ENCODE measurements at places on chromosomes 1 and 21. TPM values are rescaled to one million over a fixed set of nuclear protein-coding genes. Genes with fewer than 3 reads are reported as not detected.

Gene NUDT4B
- not detected for total RNA-seq

Gene SOAT1
- 62.8 TPM for total RNA-seq

Gene CHRM3
- total RNA-seq = 0.58 TPM

Gene ALPL
- not detected for total RNA-seq

Gene CYP4X1
- not detected for total RNA-seq

- no peak for DNase-seq
Observed at GRCh38 chr1:155694167-155694566, 5.3 kb downstream of the DAP3 start.

DNA sequence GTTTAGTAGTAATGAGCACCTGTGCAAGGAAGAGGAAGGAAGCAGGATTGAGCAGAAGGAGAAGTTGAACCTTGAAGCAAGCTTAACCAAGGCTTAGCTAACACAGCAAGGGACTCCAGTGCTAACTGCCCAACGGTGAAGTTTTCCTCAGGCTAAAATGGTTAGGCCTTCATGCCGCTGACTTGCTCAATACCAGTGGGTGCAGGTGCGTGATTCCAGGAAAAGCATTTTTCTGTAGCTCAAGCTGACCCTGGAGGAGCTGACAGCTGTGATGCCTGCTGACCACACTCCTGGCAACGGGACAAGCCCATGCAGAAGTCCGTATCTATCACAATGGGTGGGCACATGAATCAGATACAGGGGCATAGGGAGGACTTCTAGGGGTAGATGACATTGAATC is 76.5 kb upstream of the FGGY start:
- no peak for DNase-seq

GRCh38 chr1:71660411-71660810 is 579.6 kb upstream of the ZRANB2 start:
- DNase-seq = no peak

GRCh38 chr1:161478985-161479384 is 26.3 kb upstream of the FCGR2A start:
- DNase-seq = no peak

DNA sequence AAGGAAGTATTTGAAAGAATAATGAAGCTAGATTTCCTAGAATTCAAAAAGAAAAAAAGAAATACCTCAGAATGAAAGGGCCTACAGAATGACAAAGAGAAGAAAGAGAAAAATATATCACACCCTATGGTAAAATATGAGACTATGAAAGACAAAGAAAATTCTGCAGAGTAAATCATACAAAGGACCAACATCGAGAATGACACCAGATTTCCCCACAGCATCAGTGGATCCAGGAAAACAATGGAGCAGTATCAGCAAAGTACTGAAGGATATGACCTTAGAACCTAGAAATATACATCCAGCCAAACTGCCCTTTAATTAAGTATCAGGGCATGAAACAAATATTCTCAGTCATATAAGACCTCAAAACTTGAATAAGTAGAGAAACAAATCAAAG is 21.2 kb upstream of the IFNAR2 start:
- no peak for DNase-seq

DNA sequence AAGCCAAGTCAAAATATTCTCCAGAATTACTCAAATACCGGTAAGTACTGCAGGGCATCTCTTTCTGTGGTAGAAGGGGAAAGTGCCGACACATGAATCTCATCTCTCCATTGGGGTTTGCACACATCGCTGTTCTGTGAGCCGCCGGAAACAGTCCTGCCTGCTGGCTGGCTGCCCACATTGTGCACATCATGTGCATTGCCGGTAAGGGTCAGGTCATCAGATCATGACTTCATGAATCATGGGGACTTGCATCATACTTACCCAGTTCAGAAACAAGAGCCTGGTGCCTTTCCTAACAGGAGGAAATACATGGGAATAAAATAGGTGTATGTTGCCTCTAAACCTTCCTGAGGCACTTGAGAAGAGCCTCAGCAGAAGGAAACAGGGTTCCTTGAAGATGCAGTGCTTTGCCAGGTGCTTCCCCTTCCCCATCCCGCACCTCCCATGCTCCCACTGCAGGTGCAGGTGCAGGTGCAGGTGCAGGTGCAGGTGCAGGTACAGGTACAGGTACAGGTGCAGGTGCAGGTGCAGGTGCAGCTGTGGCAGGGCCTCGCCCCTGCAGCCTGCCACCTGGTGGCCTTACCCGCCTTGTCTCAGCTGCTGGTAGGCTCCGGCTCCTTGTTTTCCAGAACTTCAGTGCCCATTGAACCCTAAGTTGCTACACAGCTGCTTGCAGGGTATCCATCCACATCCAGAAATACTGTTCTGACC is 26.5 kb downstream of the GPR137B start:
- no peak for DNase-seq

- no peak for DNase-seq
Observed at GRCh38 chr1:34165422-34165921, 442 bp upstream of the CSMD2 start.

DNA sequence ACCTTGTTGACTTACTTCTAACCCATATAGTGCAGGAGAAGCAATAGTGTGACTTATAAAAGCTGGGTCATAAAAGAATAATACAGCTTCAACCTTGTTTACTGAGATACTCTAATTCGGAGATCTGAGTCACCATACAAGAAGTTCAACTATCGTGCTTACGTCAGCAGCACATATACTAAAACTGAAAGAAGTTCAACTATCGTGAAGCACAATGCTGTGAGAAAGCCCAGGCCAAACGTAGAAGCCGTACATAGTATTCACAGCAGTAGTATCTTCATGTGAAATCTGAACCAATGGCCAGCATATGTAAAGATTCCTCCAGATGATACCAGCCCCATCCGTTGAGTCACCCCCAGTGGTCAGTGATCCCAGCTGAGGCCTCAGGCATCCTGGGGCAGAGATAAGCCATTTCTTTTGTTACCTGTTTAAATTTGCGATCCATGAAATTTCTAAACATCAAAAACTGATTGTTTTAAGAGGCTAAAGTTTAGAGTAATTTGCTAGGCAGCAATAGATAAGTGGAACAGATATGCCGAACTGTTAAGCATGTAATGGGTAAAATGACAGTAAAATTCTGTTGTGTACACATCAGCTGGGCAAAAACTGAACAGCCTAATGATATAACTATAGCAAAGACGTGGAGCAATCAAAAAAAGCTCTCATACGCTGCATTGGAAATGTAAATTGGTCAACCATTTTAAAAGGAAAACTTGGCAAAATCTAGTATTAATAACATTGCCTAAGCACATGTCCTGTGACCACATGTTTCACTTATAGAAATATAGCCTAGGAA is 53.9 kb upstream of the SAMD13 start:
- no peak for DNase-seq

DNA sequence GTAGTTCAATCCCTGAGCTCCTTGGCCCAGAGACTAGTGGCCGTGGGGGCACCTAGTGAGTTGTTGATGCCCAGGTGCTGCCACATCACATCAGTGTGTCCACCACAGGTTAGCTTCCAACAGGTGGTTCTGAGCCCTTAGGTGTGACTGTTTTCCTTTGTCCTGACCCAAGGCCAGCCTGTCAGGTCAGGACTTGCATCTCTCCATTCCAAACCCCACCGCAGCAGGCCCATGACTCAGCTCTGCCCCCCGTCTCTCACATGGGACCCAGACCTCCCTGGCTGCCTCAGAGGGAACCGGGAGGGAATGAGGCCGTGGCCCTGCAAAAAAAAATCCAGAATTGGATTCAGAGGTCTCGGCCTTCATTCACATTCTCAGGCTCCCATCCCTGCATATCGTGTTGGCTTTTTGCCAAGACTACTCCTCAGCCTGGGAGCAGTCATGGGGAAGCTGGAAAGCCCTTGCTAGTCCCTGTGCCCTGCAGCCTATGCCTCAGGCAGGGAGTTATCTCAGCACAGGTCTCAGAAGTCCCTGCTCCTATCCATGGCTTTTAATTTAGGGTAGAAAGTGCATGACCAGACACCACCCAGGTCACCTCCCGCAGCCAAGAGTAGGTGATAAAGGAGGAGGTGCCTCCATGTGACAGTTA is 7.2 kb downstream of the INAVA start:
- no peak for DNase-seq

GRCh38 chr21:38905328-38905727 is 99.6 kb downstream of the ETS2 start:
- DNase-seq = no peak

DNA sequence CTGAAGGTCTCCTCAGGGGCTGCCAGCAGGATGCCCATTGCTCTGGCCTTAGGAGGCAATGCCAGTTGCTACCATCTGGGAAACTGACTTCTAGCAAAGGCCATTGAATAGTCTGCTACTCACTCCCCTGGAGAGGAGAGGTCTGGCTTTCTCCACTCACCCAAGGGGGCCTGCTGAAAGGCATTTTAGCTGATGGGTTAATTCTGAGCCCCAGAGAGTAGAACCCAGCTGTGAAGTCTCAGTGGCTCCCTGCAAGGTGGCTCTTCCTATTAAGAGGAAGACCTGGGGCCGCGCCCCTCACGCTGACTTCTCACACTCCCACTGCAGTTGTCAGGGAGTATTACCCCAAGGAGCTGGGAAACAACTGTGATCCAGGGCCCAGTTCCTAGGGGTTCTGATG is 213.3 kb upstream of the GALNT2 start:
- no peak for DNase-seq

GRCh38 chr1:38776466-38777065 is 83.0 kb downstream of the RRAGC start:
- DNase-seq = no peak

DNA sequence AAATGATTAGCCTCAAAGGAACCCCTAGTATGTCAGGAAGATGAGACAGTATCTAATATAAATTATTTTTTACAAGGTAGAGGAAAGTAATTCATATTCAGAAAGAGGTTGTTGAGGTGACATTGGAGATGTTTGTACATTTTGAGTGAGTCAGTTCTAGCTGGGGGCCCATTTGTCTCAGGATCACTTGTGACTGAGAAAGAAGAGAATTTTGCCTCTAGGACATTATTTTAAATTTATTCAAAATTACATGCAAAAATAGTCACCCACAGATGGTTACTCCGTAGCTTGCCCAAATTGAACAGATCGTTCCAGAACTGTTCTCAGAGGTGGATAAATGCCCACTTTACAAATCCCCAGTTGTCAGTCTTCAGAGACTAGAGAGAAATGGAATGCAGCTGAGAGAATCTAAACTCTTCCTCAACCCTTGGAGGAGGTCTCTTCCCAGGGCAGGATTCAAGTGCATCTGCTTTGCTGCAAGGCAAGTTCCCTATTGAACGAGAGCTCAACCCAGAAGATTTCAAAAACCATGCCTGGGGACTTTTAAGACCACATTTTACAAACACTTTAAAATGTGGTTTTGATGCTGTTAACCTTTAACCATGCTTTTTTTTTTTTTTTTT is 987.8 kb upstream of the ADAMTS5 start:
- DNase-seq = no peak

All from activated naive CD8-positive, alpha-beta T cell treated with anti-CD3 and anti-CD28 coated beads, Interleukin-2, amount 10 ng/mL, durations not matched to agents 7 days and 5 days (primary cell).